Activated CD4-positive, CD25-positive, alpha-beta regulatory T cell treated with anti-CD3 and anti-CD28 coated beads, Interleukin-2, amount 50 U/mL, for 72 hours (primary cell): ENCODE measurements at places on chromosomes 5 and 9.

- DNase-seq: no peak
Measured at GRCh38 chr9:128374221-128374675, 3.1 kb downstream of the URM1 start.

DNA sequence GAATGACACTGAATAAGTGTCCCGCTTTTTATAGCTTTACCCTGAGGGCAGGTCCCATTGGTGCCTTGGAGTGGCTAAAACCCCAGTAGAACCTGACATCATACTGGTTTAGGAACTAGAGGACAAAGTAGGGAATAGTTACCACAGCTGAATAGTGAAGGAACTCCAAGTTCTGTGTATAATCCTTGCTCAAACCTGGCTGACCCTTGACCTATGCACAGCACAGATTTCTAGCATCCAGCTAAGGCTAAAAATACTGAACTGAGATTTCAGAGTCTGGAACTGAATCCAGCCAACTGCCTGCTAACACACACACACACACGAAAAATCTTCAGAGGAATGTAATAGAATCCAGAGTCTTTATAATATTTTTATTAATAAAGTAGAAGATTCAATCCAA lies 50.8 kb downstream of the C5 start:
- DNase-seq: no peak

GRCh38 chr5:13478831-13479465 lies 465.5 kb downstream of the DNAH5 start:
- no peak for DNase-seq

DNA sequence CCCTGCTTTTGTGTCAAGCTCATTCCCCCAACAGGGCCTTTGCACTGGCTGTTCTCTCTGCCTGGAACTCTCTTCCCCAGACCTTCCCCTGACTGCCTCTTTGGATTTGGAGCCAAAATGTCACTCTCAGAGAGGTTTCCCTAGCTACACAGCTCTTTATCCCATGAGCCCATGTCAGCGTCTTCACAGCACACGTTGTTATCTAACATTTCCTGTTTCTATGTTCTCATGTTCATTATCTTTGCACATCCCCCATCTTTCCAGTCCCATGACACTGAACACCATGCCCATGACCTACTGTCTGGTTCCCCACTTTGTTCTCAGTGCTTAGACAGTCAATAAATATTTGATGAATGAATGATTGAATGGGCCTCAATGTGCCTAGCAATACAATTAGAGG lies 26.3 kb upstream of the ARSI start:
- DNase-seq: no peak

- peak; percentile 39 for DNase-seq
Measured at GRCh38 chr9:87713278-87713987, 12.5 kb upstream of the CTSL start.

GRCh38 chr5:113201715-113202114 lies 225.1 kb downstream of the DCP2 start:
- DNase-seq: no peak

DNA sequence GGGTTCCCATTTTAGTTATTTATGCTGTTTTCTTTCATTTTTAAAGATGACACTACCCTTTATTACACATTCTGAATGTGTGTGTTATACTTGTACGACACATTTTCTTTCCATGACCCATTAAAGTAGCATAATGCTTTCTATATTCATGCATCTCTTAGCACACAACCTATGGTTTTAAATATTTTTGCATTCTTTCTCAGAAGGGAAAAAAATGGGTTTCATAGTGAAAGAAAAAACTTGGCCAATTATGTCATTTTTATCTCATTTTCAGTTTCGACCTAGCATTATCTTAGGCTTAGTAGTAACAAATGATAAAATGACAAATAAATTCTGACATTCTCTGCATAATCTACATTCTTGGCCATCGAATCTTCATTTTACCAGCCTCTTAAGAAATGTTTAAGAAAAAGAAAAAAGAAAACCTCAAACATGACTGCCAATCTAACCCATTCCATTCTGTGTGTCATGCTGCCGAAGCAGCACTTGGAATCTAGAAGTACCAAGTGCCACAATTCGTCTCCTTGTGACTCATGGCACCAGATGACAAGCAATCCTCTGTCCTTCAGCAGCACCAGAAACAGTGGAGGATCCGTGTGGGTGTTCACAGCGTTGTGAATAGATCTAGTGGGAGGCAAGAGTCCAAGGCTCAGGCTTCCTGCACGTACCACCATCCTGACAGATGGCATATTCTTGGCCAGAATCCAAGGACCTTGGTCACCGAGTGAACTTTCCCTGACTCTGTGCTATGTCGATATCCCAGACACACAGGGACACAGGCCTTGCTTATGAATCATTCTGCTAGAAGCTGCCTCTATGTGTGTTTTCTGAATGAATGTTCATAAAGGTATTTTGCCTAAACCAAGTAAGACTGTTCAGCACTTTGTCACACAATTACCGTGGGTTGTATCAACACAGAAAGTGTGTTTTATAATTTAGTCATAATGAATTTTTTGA lies 502.7 kb downstream of the NR2F1-AS1 start:
- DNase-seq: no peak

DNA sequence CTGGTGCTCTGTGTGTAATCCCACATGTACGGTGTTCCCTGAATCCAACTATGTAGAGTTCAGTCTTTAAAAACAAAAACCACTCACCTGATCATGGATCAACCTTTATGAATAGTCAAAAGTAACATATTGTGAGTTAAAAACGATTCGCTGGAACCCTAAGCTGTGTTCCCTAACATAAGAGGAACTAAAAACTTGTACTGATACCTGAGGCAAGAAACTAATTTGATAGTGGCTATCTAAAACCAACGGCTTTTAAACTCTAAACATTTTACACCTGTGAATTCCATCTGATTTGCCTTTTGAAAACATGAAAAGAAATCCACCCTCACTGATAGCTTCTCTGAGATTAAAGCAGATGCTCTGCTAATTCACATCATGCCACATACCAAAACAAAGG lies 101.5 kb downstream of the DEPDC1B start:
- DNase-seq: no peak

DNA sequence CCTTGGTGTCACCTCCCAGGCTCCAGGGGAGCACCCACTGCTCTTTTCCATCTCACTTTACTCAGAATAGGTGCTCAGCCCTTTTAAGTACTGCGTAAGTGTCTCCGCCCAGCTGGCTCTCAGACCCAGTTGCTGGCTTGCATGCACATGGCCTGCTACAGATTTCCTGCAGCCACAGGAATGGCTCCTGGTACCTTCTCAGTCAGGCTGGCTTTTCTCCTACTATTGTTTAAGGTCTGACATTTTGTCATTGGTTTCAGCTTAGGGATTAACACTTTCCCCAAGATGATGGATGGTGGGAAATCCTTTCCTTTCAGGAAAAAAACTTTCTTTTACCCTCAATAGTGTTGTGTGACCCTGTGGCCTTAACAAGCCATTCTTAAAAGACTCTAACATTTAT lies 1652.3 kb upstream of the WWC1 start:
- DNase-seq: no peak

DNA sequence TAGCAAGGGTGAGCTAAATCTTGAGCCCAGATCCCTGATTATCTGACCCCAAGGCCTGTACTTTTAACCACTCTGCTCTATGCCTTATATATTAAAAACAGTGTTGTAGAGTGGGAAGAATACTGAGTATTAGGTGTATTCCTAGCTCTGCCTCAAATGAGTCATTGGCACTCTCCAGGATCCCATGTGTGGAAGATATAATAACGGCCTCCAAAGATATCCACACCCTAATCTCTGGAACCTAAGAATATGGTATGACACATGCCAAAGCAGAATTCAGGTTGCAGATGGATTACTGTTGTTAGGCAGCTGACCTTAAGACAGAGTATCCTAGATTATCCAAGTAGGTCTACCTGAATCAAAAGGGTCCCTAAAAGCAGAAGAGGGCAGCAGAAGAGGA lies 110.8 kb downstream of the ADRB2 start:
- DNase-seq: no peak

GRCh38 chr5:104084896-104085295 lies 522.3 kb upstream of the NUDT12 start:
- no peak for DNase-seq

DNA sequence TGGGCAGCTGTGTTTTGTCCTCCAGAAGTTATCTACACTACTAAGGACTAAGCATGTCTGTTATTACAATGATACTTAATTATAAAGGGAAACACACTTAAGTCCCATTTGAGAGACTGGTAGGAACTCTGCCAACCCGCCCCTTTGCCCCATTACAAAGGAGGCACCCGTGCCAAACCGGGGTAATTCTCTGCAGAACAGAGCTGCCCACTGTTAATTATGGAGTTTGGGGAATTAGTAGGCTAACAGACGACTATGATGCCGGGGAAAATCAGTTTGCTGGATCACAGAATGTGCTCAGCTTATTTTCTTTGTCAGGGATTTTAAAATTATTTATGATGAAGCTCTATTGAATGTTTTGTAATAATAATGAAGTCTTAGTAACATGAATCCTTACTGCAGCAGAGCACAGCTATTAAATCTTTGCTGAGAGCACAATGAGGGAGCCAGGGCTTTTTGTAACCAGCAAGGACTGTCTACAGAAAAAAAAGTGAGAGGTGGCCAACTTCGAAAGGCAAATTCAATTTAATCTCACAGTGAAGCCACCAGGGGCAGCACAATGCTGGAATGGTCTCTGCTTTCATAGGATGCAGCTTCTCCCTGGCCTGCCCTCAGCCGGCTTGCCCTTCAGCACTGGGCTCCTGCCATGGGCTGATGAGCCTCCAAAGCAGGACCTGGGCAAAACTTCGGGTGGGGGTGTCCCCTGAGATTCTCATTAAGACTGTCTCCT lies 134.5 kb downstream of the GNAQ start:
- no peak for DNase-seq

DNA sequence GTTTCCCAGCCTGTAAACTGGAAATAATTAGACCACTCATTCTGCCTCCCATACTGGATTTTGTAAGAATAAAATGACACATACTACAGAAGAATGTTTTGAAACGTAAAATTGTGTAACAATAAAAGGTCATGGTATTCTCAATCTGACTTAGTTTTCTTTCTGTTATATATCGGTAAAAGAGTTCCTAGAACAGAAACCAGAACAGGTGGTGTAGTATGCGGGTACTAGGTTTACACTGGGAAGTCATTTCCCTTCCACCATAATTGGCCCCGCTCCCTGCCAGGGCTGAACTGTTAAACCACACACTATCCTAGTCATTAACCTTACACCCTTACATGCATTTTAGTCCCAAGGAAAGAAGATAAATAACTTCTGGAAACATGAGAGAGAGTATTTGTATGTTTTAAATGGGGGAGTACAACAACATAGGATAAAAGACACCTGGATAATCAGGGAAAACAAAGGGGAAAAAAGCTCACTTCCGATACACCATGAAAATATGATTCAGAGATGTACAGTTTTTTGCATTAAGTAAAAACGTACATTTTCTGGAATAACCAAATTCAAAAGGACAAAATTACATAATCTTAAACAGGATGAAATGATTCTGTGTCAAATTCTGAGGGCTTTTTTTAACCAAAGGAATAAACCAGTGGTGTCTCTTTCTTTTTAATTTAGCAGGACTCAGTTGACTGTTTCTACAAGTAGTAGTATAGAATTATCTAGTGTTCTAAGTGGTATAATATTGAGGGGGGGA lies 199.7 kb downstream of the GLIS3 start:
- no peak for DNase-seq

GRCh38 chr5:59296317-59297264 lies 596.9 kb downstream of the PDE4D start:
- DNase-seq: no peak
